ENCODE measurements at places on chromosomes 4 and X.

DNA sequence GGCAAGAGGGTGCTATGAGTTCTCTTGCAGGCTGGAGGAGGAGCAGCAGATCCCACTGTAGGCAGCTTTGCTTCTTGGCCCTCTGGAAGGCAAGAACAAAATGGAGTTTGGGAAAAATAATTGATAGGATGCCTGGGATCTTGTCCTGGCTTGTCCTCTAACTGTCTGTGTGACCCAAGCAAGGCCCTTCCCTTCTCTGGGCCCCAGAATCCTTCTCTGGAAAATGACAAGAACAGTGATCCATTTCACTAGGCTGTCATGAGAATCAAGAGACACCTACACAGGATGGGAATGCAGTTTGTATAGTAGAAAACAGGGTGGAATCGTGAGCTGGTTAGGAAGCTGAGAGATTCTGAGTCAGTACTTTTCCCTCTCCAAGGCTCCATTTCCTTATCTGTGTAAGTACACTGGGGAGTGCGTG lies 133.3 kb downstream of the PJA1 start:
- no peak for DNase-seq

DNA sequence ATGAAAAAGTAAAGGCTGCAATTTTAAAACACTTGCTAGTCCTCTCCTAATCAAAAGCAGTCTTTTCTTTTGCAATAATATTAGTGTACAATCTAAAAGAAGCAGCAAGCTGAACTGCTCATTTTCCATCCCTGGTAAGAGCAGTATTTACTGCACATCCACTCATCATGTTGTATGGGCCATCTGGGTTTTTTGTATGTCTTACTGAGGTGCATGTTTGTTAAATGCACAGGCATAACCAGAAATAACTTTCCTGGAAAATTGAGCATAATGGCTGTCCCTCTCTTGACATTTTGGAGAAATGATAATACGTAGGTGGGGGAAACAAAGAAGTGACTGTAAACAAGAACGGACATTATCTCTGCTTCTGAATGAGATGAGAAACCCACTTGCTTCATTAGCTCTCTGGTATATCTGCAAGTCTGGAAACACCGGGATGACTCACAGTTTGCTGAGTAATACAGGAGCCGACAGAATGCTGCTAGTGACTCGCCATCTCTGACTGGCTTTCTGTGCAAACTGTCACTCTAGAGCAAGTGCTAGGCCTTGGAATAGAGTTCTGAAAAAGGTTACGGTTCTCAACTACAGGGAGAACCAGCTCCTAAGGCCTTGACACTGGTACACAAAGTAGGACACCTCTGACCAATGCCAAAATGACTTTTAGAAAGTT lies 85.7 kb upstream of the MTM1 start:
- no peak for DNase-seq

- DNase-seq: no peak
Measured at GRCh38 chr4:70405765-70406164, 8.0 kb downstream of the OPRPN start.

DNA sequence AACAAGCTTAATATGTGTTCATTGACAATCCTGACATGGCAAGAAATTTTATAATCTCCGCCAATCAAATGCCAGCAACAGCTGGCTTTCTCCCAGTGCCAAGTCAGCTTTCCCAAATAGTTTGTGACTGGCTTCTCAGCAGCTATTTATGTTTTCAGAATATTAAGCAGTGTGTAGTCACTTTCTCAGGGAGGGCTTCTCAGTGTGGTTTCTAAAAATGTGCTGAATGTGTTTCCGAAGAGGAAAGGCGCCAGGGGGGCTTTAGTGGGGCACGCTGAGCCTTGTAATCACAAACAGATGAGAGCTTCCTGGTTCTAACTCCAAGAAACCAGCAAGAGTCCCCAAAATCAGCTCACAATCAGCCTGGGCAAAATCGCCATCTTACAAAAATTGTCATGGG lies 258.7 kb upstream of the CPEB2 start:
- no peak for DNase-seq

DNA sequence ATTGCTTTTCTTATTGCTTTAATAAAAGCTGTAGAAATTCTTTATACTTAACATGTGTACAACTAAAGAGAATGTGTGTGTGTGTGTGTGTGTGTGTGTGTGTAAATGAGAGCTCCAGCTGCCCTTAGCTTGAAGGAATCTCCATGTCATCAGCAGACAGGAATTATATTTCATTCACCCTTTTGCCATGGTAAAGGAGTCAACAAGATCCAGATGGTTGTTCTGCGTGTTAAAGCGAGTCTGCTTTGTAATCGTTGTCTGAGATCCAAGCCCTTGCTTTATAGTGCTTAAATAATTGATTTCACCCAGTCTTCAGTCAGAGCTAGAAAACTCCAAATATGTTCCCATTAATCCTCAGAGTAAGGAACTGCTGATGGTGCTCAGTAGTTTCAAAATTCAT lies 285.5 kb downstream of the PDGFC start:
- no peak for DNase-seq

- no peak for DNase-seq
Measured at GRCh38 chr4:184392748-184393559, 81.4 kb downstream of the IRF2 start.
